ENCODE measurements at places on chromosomes 3 and 15.

GRCh38 chr3:53190659-53191058 lies 29.6 kb downstream of the PRKCD start:
- no peak for DNase-seq

DNA sequence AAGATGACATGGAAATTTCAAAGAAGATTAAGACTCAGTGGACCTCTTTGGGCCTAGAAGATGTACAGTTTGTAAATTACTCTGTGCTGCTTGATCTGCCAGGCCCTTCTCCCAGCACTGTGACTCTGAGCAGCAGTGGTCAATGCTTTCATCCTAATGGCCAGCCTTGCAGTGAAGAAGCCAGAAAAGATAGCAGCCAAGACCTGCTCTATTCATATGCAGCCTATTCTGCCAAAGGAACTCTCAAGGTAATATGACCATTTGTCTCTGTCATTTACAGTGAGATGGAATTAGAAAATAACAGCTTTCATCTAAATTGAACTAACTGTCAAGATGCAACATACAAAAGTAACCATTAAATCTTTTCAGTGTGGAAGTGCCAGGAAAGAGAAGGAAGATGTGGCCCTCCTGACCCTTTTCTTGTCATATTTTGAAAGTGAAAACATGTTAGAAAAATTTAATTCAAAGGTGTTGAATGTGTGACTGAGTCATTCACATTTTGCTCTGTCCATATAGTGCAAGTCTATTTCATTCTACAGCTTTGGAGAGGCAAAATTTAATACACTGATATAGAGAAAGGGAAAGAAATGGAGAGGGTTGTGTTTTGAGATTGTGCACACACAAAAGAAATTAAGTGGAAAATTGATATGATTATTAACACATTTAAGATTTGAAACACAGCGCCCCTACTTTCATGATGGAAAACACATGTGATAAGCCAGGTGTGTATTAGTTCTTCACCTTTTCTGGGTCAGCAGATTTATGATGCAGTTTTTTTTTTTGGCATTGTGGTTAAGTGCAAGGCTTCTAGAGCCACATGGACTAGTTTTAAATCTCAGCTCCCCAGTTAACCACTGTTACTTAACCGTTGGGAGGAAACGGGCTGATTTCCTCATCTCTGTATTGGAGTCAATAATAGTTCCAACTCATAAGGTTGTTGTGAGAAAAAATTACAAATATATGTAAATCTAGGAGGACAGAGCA lies 375.1 kb downstream of the NAALADL2 start:
- DNase-seq = no peak

DNA sequence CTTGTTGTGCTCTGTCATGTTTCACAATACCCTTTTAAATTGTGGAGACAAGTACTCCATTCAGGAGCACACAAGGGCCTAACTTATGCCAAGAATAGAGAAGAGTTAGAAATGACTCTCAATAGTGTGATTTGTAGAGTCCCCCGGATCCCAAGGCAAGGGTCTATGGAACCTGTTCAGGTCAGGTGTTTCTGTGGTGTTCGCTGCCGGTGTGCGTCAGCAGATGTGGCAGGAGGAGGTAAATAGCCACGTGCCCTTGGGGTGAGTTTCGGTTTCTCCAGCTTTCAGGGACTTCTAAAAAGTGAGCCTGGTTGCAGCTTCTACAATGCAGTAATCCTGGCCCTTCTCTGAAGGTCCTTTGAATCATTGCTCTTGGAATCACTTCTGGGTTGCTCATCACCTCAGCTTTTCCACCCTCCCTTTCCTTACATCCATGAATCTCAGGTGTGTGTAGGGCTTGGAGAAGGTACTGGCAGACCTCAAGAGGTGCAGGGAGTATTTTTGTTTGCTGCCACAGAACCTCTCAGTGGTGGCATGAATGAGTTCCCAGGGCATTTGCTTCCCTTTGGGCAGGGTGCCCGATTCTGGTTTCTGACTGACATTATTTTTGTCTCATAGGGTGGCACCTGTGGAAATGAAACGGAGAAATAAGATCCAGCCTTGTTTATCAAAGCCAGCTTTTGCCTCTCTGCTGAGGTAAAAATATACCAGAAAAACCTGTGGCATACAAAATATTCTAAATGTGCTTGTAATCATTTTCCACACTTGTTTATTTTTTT lies 7.3 kb downstream of the ST3GAL6 start:
- DNase-seq = no peak

DNA sequence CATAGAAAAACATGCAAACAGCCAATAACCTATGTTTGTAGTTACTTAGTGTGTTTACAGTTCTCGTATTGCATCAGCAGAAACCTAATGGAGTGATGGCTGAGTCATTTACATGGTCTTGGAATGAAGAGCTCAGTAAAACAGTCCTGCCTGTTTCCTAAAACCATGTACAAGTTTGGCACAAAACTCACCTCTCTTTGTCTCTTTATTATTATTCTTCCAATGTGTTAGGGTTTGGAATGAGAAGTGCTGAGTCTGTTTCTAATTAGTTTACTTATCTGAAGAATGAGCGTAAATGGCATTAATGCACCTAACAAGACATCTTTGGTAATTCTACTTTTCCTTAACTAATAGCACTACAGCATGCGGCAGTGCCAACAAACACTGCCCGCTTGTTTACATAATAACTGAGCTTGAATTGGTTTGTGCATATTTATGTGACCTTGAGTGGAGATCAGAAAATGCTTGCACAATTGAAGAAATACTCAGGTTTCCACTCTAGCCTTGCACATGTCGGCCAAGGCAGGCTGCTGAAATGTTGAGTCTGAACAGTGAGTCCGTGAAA lies 385.4 kb upstream of the SEMA6D start:
- no peak for DNase-seq

- DNase-seq = no peak
These were observed 65.0 kb upstream of the IQSEC1 start for GRCh38 chr3:13137941-13138832.

DNA sequence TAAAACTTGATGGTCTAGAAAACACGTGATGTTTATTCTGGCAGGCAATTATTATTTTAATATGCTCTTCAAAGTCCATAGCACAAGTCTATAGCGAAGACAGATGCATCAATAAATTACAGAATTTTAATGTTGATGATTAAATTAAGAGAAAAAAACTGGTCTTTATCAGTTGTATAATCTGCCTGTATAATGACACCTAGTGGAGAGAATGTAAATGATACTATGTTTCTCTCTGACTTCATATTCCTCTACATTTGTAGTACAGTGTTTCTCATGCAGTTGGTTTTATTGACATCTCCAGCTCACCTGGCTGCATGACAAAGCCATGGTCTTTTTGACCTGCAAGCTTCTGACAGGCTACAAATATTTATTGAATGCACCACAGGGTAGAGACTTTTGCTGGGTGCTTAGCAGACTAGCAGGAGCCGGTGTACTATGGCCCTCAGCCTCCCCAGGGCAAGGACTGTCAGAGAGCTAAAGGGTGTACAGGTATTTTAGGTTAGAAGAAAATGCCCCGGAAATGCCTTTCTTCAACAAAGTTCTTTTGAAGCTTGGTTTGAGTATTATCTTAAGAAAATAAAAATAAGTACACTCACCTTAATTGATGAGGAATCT lies 289.9 kb downstream of the GAP43 start:
- no peak for DNase-seq

GRCh38 chr3:143002083-143002712 lies 828 bp downstream of the U2SURP start:
- no peak for DNase-seq

GRCh38 chr3:120071259-120071658 lies 23.0 kb downstream of the GSK3B start:
- DNase-seq = no peak

GRCh38 chr15:41304149-41304770 lies 28.1 kb downstream of the OIP5 start:
- DNase-seq = no peak

GRCh38 chr15:75145027-75145841 lies 56.4 kb upstream of the C15orf39 start:
- DNase-seq = no peak

GRCh38 chr3:33035596-33035995 lies 61.4 kb downstream of the GLB1 start:
- no peak for DNase-seq

DNA sequence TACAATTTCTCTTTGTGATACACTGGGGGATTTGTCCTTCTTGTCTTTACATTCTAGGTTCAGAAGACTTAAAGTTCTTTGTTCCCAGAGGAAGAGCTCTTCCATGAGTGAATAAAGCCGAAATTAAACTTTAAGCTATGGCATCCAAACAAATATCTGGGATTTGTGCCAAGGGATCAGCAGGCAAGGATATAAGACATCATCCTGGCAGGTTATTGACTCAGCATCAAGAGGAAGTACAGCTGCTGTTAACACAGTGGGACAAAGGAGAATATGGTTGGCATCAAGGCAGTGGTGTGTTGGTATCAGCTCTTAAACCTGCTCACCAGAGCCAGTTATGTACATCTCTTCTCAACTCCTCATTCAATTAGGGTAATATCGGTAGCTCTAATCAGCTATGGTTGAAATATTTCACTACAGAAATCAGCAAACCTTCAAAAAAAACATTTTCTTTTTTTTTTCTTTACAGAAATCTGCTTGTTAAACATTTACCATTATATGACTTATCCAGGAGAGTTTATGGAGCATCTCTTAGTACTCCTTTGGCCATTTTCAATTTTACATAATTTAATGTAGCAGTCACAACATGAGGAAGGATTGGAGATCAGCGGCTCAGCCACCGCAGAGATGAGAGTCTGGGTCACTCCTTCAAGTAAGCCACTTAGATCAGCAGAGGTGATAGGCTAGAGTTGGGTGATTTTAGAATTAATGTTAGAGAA lies 1198.6 kb upstream of the EPHA6 start:
- no peak for DNase-seq

GRCh38 chr3:52879090-52879489 lies 18.3 kb downstream of the STIMATE start:
- DNase-seq = no peak

DNA sequence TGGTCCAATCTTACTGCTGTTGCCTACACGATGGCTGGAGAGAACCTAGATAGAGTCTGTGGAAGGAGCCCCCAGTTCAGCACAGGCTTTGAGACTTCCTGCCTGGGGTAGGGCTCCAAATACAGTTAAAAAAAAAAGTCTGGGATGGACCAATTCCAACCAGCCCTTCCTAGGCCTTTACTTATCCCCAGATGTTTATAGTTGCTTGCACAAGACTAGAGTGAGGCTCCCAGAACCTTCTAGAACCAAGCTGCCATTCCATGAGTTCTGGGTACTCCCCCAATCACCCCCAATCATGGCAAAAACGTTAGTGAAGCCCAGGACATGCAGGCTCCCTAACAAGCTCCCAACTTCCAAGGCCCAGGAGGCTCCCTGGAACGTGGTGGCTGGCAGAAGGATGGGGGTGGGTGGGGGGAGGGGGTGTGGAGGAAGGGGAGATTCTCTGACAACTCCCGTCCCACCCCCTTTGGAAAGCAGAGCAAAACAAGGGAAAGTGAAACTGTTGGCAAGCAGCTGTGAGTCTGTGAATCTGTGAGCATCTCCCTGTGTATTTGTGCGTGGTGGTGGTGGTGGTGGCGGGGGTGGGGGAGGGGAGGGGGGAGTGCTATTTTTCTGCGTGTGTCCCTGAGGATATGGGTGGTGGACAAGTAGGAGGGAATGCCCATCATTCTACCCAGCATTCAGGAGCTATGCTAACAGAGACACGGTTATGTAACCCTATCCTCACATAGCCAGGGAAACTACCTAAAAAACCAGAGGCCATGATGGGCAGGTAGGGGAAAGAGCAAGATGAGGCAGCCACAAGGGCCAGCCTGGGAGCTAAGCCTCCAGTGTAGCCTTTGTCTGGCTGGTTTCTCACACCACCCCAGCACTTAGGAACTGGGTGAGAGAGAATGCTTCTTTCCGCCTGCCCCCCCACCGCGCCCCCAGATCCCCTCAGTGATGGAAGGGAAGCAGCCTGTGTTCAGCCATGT lies 2.0 kb downstream of the MST1R start:
- no peak for DNase-seq

DNA sequence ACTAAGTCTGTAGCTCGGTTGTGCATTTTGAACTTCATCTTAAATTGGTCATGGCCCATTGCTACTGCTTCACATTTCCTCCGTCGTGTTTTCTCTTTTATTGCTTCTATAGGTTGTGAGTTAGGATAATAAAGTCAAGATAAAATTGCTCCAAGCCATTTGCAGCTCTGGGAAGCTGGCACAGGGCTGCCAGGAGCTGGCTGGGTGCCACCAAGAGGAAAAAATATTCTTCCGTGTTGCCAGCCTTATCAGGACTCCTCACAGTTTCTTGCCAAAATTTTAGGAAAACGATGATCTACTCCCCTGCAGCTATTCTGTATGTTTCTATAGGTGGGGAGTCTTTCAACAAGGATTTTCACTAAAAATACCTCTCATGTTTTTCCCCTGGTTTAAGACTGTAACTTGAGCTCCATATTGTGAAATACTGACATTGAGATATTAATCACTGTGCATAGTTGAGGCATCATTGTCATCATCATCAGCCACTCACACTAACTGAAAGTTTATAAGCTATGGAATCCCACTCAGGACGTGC lies 55.4 kb upstream of the PIAS1 start:
- no peak for DNase-seq

GRCh38 chr3:64865839-64866570 lies 178.2 kb upstream of the ADAMTS9 start:
- DNase-seq = no peak

DNA sequence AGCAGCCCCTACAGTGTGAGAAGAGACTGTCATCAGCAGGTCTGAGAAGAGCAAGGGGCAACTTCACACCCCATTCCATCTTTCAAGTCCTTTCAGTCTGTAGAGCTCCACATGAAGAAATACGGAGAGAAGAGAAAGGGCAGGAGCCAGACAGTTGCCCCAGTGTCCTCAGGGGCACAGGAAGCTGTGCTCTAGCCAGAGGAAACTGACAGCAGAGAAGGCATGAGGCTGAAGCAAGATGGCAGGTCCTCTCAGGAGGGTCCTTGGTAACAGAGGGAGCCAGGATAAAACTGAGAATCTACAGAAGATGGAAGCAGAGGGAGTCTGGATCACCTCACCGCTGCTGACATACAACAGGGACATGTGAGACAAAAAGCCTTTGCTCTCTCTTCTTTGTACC lies 47.3 kb downstream of the PLCH1 start:
- DNase-seq = no peak

GRCh38 chr3:170128259-170128976 lies 53.1 kb downstream of the PHC3 start:
- no peak for DNase-seq

GRCh38 chr15:77641999-77642398 lies 9.3 kb upstream of the LINGO1 start:
- no peak for DNase-seq

DNA sequence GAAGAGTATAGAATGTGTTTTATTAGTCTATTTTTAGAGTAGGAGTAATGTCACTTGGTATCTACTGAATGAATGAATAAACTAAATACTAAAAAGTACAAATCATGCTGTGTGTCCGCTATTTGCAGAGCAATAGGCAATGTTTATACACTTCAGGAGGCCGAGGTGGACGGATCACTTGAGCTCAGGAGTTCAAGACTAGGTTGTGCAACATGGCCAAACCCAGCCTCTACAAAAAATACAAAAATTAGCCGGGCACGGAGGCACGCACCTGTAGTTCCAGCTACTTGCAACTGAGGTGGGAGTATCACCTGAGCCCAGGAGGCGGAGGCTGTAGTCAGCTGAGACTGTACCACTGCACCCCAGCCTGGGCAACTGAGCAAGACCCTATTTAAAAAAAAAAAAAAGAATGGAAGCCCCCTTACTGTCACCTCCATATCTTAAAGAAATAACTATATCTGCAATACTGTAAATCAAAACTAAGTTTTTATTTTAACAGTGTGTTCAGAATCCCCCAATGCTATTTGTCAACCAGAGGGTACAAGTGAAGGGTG lies 98.4 kb downstream of the DHX30 start:
- no peak for DNase-seq

GRCh38 chr15:60844511-60845174 lies 365.7 kb upstream of the ICE2 start:
- DNase-seq = peak; percentile 23

GRCh38 chr15:74365598-74366445 lies 1.6 kb downstream of the CYP11A1 start:
- no peak for DNase-seq

All from stimulated activated CD8-positive, alpha-beta memory T cell treated with anti-CD3 and anti-CD28 coated beads, Interleukin-4, amount 100 ng/mL, for 4 hours (primary cell).